ENCODE measurements at places on chromosomes 12 and 14. TPM values are rescaled to one million over a fixed set of nuclear protein-coding genes. Genes with fewer than 3 reads are reported as not detected.
A peak's percentile ranks its signal among the peaks of the same experiment; 100 is the strongest.

Gene RTL1
- not detected for total RNA-seq

Gene SMAGP
- 2.4 TPM for total RNA-seq

DNA sequence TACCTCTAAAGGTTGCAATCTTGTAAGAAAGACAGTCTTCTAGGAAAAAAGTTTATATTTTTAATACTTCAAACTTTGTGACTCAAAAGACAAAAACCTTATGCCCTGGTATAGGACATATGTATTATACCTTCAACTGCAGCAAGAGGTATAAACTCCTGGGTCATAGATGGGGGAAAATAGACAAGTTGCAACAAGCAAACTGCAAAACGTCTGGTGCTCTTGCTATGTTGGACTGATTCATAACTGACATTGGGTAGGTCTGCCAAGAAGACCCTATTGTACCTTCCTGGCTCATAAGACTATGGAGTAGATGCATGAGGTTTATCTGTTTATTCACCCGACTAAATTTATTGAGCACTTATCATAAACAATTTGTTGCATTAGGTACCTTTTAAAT lies 40.9 kb downstream of the BEST3 start:
- peaks cover 4% of the 10 kb centered on the region for H3K4me1 ChIP-seq
- no peaks in the 10 kb centered on the region for H3K27me3 ChIP-seq
- no peak overlapping the region for H3K4me3 ChIP-seq
- H3K27ac ChIP-seq, result no peak overlapping the region
- no peak for DNase-seq

GRCh38 chr12:31322801-31323207 lies 3.1 kb downstream of the SINHCAF start:
- H3K36me3 ChIP-seq, result no peaks in the 10 kb centered on the region
- H3K27me3 ChIP-seq, result 0 out of 2 replicates have a peak, but pooled peaks cover 5% of the 10 kb centered on the region
- peaks cover 59% of the 10 kb centered on the region for H3K4me1 ChIP-seq
- no peak for DNase-seq
- H3K27ac ChIP-seq, result peak overlapping the region; percentile 98

Gene SIX1
- 7.4 TPM for total RNA-seq

- no peak overlapping the region for H3K27ac ChIP-seq
- DNase-seq, result no peak
- no peaks in the 10 kb centered on the region for H3K27me3 ChIP-seq
- H3K4me3 ChIP-seq, result no peak overlapping the region
Measured at GRCh38 chr12:97397008-97397407, 65.6 kb upstream of the RMST start.

Gene OSBPL8
- 76.9 TPM for total RNA-seq

GRCh38 chr14:21978184-21978998 lies 304.8 kb upstream of the OR4E1 start:
- H3K27me3 ChIP-seq, result no peaks in the 10 kb centered on the region
- no peak overlapping the region for H3K27ac ChIP-seq
- no peaks in the 10 kb centered on the region for H3K4me1 ChIP-seq

Gene TMCC3
- total RNA-seq, result 0.92 TPM

Gene EML5
- 0.10 TPM for total RNA-seq

Gene PTPRR
- total RNA-seq, result not detected

- no peaks in the 10 kb centered on the region for H3K27me3 ChIP-seq
- no peaks in the 10 kb centered on the region for H3K36me3 ChIP-seq
- DNase-seq, result no peak
- no peaks in the 10 kb centered on the region for H3K4me1 ChIP-seq
- no peak overlapping the region for H3K4me3 ChIP-seq
Measured at GRCh38 chr14:61627612-61628011, 67.7 kb upstream of the HIF1A start.

DNA sequence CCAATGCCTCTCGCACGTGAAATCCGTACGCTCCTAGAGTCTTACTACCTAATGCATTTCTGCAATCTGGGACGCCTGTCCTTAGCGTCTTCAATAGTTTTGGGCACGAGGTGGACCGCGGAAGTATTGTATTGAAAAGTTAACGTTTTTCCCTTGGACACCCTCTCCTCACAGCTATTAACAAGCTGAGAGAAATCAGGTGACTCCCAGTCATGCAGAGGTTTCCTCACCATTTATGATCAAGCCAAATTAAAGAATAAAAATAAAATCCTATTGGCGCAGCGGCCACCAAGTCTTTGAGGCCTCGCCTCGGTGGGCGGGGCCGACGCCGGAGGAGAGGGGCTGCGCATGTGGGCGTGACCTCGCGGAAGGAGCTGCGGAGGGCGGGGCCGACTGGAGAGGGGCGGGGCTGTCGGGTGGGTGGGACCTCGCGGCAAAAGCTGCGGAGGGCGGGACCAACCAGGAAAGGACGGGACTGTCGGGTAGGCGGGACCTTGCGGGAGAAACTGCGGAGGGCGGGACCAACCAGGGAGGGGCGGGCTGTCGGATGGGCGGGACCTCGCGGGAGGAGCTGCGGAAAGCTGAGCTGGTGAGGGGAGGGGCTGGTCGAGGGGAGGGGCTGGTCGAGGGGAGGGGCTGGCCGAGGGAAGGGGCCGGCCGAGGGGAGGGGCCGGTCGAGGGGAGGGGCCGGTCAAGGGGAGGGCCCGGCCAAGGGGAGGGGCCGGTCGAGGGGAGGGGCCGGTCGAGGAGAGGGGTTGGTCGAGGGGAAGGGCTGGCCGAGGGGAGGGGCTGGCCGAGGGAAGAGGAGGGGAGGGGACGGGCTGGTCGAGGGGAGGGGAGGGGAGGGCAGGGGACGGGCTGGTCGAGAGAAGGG lies 1.1 kb upstream of the PPP2R5C start:
- DNase-seq, result peak; percentile 75
- H3K4me3 ChIP-seq, result peak overlapping the region; percentile 35
- H3K36me3 ChIP-seq, result no peaks in the 10 kb centered on the region
- no peaks in the 10 kb centered on the region for H3K4me1 ChIP-seq
- no peak overlapping the region for H3K27ac ChIP-seq

DNA sequence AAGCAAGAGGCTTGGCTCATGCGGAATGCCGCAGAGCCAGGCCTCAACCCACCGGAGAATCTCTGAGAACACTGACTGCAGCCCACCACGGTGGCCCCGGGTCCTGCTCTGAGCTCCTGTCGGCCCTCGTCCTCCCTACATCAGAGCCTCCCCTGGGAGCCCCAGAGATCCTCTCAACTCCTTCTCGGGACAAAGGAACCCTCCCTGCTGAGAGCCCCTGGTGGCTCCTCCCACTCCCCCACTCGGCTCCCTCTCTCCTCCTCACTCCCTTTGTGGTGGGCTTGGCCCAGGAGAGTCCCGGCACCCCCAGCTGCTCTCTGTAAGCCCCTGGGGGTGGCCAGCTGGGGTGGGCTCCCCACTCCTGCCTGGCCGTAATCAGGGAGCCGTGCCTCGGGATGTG lies 11.1 kb upstream of the INF2 start:
- peak overlapping the region; percentile 97 for H3K27ac ChIP-seq
- no peak for DNase-seq
- H3K36me3 ChIP-seq, result no peaks in the 10 kb centered on the region
- H3K27me3 ChIP-seq, result no peaks in the 10 kb centered on the region

DNA sequence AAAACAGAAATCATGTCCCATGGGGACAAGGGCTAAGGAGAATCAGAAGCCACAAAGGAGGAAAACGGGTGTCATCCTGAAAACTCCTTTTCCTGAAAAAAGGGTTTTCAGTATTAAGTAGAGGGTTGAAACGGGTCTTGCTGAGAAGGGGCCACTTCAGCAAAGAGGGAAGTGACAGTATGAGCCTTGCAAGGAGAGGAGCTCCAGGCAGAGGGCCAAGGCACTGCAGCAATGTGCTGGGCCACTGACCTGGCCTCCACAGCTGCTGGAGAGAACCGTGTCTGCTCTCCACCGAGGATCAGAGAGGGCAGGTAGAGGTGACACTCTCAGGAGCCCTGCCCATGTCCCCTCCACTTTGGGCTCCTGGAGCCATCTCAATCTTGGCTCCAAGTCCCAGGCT lies 103.3 kb downstream of the NCOR2 start:
- H3K4me1 ChIP-seq, result peaks cover 4% of the 10 kb centered on the region
- H3K36me3 ChIP-seq, result peaks cover 8% of the 10 kb centered on the region
- H3K27me3 ChIP-seq, result no peaks in the 10 kb centered on the region
- no peak overlapping the region for H3K4me3 ChIP-seq
- no peak for DNase-seq
- H3K27ac ChIP-seq, result no peak overlapping the region

GRCh38 chr14:102973706-102974285 lies 51.3 kb downstream of the AMN start:
- H3K27ac ChIP-seq, result no peak overlapping the region
- no peaks in the 10 kb centered on the region for H3K4me1 ChIP-seq
- H3K36me3 ChIP-seq, result peaks cover 7% of the 10 kb centered on the region
- H3K4me3 ChIP-seq, result no peak overlapping the region
- DNase-seq, result no peak

DNA sequence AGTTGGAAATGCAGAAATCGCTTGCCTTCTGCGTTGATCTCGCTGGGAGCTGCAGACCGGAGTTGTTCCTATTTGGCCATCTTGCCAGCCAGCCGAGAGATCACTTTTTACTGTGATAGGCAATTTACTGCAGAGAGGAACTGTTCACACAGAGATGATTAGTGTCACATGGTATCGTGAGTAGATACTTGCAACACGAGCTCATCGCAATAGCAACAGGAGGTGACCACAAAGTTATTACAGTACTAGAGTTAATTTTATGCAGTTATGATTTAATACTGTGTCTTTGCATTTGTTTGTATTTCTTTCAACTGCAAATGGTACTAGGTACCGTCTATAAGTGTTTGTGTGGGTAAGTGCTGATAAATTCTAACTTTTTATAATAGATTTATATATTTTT lies 27.8 kb downstream of the NOPCHAP1 start:
- no peaks in the 10 kb centered on the region for H3K27me3 ChIP-seq
- H3K4me1 ChIP-seq, result no peaks in the 10 kb centered on the region
- no peak for DNase-seq
- no peaks in the 10 kb centered on the region for H3K36me3 ChIP-seq
- no peak overlapping the region for H3K27ac ChIP-seq

GRCh38 chr14:51067295-51067694 lies 27.6 kb downstream of the TRIM9 start:
- H3K36me3 ChIP-seq, result no peaks in the 10 kb centered on the region
- no peak for DNase-seq
- H3K27ac ChIP-seq, result no peak overlapping the region
- H3K27me3 ChIP-seq, result no peaks in the 10 kb centered on the region

- H3K27ac ChIP-seq, result no peak overlapping the region
- no peak for DNase-seq
- no peaks in the 10 kb centered on the region for H3K27me3 ChIP-seq
- H3K4me3 ChIP-seq, result no peak overlapping the region
- H3K36me3 ChIP-seq, result no peaks in the 10 kb centered on the region
Measured at GRCh38 chr12:54415221-54415929, 3.7 kb downstream of the ITGA5 start.

GRCh38 chr14:65159281-65160062 lies 57.2 kb upstream of the MAX start:
- no peaks in the 10 kb centered on the region for H3K27me3 ChIP-seq
- no peaks in the 10 kb centered on the region for H3K36me3 ChIP-seq
- no peak overlapping the region for H3K27ac ChIP-seq
- H3K4me3 ChIP-seq, result no peak overlapping the region
- H3K4me1 ChIP-seq, result no peaks in the 10 kb centered on the region

- no peak overlapping the region for H3K27ac ChIP-seq
- no peaks in the 10 kb centered on the region for H3K27me3 ChIP-seq
- H3K36me3 ChIP-seq, result no peaks in the 10 kb centered on the region
Measured at GRCh38 chr12:96434107-96434506, 33.9 kb upstream of the CDK17 start.

DNA sequence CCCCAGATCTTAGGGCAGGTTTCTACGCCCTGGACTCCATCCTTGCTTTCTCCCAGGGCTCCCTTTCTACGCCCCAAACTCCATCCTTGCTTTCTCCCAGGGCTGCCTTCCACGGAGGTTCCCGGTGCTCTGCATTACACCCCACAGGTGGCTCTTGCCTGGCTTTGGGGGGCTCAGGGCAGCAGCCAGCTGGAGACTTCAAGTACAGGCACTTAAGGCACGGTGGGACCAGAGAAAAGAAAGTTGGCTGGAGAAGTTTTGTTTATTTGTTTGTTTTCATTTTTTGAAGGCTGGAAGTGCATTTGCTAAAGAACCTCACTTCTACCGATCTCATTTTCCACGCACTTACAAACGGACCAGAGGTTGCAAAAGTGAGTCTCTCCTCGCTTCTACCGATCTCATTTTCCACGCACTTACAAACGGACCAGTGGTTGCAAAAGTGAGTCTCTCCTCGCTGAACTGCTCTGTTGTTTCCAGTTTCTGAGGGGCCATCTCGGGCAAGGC lies 103.8 kb upstream of the MED13L start:
- DNase-seq, result no peak
- no peaks in the 10 kb centered on the region for H3K36me3 ChIP-seq
- peak overlapping the region; percentile 88 for H3K27ac ChIP-seq
- no peak overlapping the region for H3K4me3 ChIP-seq

DNA sequence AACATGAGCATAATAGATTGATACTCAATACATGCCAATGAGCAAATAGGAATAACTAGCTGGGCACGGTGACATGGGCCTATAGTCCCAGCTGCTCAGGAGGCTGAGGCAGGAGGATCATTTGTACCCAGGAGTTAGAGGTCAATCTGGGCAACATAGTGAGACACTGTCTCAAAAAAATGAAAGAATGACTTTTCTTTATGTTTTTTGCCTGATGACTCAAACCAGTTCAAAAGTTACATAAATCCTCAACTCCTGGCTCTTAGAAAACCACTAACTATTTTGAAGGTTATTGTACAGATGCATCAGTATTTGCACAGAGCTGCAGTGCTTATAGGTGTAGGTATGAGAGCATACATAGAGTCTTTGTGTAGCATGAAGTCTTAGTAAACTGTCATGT lies 219.2 kb upstream of the RGS6 start:
- H3K4me1 ChIP-seq, result no peaks in the 10 kb centered on the region
- H3K36me3 ChIP-seq, result no peaks in the 10 kb centered on the region
- H3K4me3 ChIP-seq, result no peak overlapping the region
- no peak overlapping the region for H3K27ac ChIP-seq

GRCh38 chr14:62301080-62301479 lies 538.9 kb downstream of the SNAPC1 start:
- H3K4me1 ChIP-seq, result no peaks in the 10 kb centered on the region
- no peak for DNase-seq
- H3K27me3 ChIP-seq, result no peaks in the 10 kb centered on the region
- no peak overlapping the region for H3K4me3 ChIP-seq
- no peaks in the 10 kb centered on the region for H3K36me3 ChIP-seq
- no peak overlapping the region for H3K27ac ChIP-seq

GRCh38 chr12:103960616-103961227 lies 5.0 kb upstream of the TDG start:
- no peak overlapping the region for H3K27ac ChIP-seq
- H3K36me3 ChIP-seq, result no peaks in the 10 kb centered on the region
- no peaks in the 10 kb centered on the region for H3K27me3 ChIP-seq
- peaks cover 24% of the 10 kb centered on the region for H3K4me1 ChIP-seq
- DNase-seq, result no peak

- no peak overlapping the region for H3K4me3 ChIP-seq
- H3K36me3 ChIP-seq, result no peaks in the 10 kb centered on the region
- H3K4me1 ChIP-seq, result no peaks in the 10 kb centered on the region
- H3K27me3 ChIP-seq, result no peaks in the 10 kb centered on the region
Measured at GRCh38 chr14:88967299-88967698, 142.8 kb downstream of the TTC8 start.
